CD8-positive, alpha-beta memory T cell (primary cell): ENCODE measurements at places on chromosomes 3 and 15.

- no peak for DNase-seq
These were observed 544 bp upstream of the TIMMDC1 start for GRCh38 chr3:119497820-119498185.

GRCh38 chr3:12886106-12886679 is 44.8 kb upstream of the RPL32 start:
- DNase-seq: no peak

DNA sequence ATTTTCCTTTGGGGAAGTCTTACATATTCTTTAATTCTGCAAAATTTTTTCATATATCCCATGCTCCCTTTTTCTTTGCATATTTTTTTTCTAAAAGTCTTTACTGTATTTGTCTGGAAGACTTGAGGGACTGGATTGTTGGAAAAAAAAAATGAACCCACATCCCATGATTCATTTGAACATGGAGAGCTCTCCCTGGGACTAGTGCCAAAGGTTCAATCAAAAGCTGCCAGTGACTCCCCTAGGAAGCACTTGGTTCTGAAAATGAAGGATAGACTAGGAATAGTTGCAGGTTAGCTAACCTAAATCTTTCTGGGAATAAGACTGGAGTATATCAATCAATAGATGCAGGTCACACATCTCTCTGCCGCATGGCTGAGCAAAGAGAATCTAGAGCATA is 16.4 kb upstream of the BNC1 start:
- no peak for DNase-seq

- no peak for DNase-seq
These were observed 787.3 kb downstream of the EDEM1 start for GRCh38 chr3:5974630-5975322.

- DNase-seq: no peak
These were observed 32.9 kb upstream of the CYP11A1 start for GRCh38 chr15:74400313-74400860.

GRCh38 chr3:48709051-48709461 is 8.0 kb downstream of the IP6K2 start:
- DNase-seq: no peak

GRCh38 chr15:29268706-29269484 is 727 bp downstream of the NSMCE3 start:
- DNase-seq: peak; percentile 33

GRCh38 chr3:146387566-146387965 is 81.8 kb downstream of the PLSCR2 start:
- no peak for DNase-seq

DNA sequence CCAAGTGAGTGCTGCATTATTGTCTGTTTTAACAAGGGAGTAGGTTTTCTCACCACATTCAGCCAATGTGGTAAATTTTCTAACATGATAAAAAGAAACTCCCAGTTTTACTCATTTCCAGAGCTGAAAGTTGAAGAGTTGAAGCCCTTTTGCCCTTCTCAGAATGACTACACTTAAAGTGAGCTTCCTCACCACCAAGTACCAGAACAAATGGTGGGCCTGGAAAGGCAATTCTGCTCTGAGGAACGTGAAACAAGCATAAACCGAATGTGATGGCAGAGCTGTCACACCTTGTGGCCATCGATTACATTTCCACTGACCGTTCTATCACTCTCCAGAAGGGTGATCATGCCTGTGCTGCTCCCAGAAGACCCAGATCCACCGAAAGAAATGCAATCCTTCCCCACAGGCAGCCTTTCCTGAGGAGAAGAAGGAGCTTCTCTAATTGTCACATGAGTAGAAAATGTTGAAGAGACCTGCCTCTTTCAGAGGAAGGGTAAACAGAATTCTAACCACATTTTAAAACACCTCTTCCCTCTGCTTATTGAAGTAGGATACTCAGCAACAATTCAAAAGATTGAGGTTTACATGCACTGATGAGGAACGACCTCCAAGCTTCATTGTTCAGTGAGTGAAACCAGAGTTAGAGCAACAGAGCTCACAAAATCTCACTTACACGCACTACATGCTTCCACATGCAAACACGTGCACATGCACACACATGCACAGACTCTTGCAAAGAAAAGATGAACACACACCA is 21.4 kb upstream of the CCR9 start:
- DNase-seq: no peak

DNA sequence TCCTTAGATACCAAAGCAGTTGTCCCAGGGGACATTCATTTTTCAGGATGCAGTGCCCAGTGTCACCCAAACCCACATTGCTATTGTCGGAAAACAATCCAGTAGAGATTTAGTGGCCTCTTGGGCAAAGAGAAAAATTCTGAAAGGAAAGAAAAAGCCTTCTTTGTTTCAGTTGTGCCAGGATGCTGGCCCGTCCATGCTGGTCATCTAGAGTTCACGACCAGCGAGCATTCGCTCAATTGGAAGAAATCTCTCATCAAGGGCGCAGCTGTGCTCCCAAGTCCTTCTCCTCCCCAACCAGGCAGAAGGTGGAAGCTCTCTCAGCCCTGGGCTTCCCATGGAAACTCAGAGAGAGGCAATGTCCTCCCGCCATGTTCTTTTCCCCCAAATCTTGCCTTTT is 123.7 kb downstream of the MTHFS start:
- no peak for DNase-seq

- DNase-seq: peak; percentile 61
These were observed 2.2 kb upstream of the CCR5 start for GRCh38 chr3:46368569-46368968.

DNA sequence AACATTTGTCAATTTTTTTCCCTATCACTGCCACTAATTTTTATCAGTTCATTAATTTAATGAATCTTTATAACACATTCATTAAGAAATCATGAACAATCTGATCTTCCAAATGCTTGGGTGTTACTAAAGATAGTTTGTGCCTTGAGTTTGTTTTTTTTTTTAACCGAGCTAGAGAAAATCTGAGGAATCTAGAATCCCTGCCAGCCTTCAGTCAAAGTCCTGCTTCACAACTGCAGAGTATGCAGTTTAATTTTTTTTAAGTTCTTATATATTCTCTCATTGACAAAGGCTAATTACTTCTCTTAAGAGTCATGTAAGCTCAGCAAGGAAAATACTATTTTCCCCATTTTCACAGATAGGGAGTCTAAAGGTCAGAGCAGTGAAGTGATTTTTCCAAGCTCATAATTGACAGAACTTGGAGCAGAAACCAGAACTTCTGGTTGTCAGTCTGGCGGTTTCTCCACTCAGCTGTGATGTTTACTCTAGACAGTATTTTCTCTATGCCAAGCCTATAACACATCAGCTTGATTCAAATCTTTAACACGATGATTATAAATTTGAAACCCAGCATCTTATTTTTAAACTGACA is 55.7 kb downstream of the TNIK start:
- no peak for DNase-seq

DNA sequence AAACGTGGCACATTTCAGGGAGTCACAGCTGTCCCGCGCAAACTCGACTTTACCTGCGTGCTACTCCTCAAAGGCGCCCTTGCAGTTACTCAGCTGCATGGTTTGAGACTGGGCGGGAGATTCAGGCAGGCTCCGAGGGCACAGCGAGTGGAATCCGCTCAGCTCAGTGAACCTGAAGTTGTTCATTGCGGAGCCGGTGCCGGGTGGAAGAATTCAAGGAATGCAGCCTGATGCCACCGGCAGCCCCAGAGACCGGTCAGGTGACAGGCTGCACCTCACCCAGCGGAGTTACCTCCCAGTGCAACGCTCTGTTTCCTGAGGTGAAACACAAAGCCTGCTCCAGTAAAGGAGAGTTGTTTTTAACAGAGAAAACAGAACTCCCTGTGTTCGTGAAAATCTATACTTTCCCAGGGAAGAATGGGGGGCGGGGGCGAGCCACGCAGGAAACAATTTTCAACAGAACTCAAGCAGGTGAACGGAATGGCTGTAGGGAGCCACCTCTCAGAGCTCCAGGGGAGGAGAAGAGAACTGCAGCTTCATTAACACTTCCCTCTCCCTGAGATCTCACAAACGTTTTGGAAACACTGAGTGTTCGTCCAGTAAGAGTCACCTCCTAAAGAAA is 3.8 kb downstream of the VEPH1 start:
- no peak for DNase-seq

DNA sequence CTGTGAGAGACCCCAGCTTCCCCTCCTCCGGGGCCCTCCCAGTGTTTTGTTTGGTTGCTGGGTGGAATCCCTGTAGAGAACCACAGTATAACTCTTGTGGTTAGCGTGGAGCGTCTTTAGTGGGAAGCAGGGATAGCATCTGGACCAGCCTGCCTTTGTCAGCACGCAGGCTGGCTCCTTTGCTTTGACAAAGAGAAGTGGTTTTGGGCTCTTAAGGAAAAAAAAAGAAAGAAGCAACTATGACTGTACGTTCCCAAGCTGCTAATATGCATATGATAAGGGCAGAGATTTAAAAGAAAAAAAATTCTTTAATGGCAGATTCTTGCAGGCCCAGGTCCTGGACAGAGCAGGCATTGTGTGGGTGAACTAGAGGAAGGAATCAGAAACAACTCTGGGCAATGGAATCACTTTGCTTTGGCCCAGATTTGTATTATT is 340.8 kb upstream of the CTDSPL start:
- DNase-seq: no peak

GRCh38 chr3:52036829-52037228 is 19.5 kb downstream of the DUSP7 start:
- no peak for DNase-seq

GRCh38 chr3:24494618-24495325 is at the start of gene THRB:
TSS of gene THRB (minus strand) at chr3:24494850.
- DNase-seq: no peak

- no peak for DNase-seq
These were observed 23.0 kb upstream of the DNAJC13 start for GRCh38 chr3:132394320-132394719.

GRCh38 chr3:183447206-183448001 is 19.0 kb upstream of the MCF2L2 start:
- DNase-seq: peak; percentile 68

DNA sequence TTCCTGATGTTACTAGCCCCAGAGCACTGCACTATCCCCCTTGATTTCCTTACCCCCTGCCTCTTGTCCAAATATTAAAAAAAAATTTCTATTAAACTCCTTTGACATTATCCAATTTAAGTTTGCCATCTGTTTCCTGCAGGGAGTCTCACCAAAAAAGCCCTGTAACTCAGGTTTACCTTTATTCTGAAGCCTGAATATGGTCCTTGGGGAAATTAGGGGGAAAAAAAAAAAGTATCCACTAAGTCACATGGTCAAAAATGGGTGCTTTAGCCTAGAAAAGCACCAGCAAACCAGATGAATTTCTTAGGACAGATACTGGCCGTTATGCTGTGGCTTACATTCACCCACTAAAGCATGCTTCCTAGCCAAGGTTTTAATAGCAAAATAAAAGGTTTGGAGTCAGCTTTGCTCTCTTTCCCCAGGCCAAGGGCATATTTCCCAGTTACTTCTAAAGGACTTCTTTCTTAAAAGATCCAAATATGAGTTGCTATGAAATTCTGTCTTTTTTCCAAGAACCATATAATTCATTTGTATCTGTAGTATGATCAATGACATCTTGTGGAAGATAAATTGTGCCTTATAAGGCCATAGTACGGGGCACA is 394.9 kb downstream of the LSAMP start:
- no peak for DNase-seq

DNA sequence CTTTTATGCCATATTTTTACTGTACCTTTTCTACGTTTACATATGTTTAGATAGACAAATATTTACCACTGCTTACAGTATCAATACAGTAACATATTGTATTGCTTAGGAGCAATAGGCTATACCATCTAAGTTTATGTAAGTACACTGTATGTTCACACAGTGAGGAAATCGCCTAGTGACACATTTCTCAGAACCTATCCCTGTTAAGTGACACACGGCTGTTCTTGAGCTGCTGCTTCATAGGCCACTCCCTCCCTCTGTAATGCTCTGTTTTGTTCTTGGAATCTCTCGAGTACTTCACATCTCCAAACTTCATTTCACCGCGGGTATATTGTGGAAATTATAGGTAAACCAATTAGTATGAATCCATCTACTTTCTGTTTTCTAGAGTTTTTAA is 13.4 kb upstream of the SELENOT start:
- DNase-seq: no peak

DNA sequence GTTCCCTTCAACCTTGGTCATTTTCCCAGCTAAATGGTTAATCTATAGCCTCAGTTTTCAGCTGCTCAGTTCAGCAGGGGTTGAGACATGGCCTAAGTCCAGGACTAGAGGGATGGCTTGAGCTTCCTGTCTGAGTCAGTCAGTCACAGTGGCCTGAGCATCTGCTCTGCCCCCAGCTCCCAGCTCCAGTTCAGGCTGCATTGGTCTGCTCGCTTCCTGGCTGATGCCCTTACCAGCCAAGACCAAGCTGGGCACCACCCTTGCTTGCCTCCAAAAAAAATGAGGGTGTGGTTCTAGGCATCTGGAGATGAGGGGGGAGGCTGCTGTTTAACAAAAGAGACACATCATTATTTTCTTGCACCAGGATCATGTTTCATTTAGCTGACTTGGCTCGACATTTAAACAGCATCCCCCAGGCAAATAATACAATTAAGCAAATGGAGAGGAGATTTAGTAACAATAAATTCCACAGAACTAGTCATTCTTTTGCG is 70.7 kb downstream of the WNT5A start:
- no peak for DNase-seq

DNA sequence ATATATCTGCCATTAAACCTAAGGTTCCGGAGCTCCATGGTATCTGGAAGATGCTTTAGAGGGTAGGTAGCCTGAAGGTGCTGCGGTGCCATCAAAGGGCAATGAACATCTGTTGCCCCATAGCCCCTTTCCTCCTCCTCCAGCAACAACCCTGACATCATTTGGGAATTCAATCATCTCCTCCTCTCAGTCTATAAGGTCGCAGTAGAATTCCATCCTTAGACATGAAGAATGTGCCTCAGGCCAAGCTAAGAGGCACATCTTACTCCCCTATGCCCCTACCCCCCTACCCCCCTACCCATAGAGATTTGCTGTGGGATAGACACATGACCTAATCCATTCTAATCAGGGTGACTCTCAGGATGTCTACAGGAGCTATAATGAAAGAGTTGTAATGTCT is 1099.7 kb upstream of the CFAP20DC start:
- no peak for DNase-seq

- no peak for DNase-seq
These were observed 23.1 kb downstream of the PLSCR5 start for GRCh38 chr3:146581951-146582467.

- DNase-seq: no peak
These were observed 318.2 kb upstream of the SEMA6D start for GRCh38 chr15:47399100-47399499.
